Right lung (tissue), 10 donors: ENCODE measurements at places on chromosomes 6 and 20.

- no peak for DNase-seq
Observed at GRCh38 chr6:30463651-30464618, 25.4 kb upstream of the HLA-E start.

DNA sequence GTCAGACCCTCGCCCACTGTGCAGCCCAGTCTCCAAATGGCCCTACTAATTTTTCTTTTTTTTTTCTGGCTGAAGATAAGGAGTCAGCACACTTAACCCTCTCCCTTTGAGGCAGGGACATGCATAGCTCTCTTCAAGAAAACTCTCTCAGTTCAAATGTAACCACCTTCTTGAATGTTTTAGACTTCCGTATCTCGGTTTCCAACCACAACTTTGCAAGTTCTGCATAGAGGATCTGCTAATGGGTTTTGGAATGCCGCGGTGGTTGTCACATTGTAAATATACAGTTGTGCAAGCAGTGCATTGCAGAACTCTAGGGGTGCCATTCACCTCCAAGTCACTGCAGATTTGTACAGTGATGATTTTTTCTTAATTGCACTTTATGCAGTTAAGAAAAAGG is 59.4 kb upstream of the SLC35B3 start:
- no peak for DNase-seq

DNA sequence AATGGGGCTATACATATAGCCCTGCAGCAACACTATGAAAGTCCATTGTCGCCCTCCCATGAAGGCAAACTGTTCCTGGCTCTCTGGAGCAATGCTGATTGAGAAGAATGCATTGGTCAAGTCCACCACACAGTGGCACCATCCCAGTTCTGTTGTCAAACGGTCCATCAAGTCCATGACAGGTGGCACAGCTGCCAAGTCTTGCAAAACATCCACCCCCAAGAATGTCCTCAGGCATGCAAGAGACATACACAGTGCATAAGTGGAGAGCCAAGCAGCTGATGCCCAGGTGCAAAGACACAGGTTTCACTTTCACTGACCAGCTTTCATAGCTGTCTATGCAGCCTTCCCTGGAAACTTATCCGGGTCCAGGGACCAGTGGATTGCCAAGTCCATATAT is 17.5 kb downstream of the ZNF391 start:
- no peak for DNase-seq

DNA sequence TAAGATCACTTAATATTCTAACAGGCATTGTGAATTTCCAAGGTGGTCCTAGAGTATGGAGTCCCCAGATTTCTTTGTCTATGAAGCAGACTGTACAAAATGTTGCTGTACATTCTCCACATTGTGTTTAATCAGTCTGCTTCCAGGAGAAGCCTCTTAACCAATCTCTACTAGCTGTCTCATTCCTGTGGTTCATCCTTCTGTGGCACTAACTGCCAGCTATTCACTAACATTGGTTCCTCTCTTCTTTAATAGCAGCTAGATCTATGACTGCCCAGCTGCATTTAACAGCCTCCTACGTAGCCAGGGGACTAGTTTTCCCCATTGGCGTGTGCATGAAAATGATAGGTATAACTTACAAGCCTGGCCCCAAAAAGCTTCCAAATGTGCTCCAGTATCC is 395.4 kb downstream of the SAMD5 start:
- no peak for DNase-seq

GRCh38 chr6:42877695-42878094 is 1.7 kb upstream of the RPL7L1 start:
- DNase-seq = no peak

- no peak for DNase-seq
Observed at GRCh38 chr6:70599187-70599586, 32.5 kb downstream of the SDHAF4 start.

- DNase-seq = no peak
Observed at GRCh38 chr20:22711971-22712755, 127.8 kb upstream of the FOXA2 start.

DNA sequence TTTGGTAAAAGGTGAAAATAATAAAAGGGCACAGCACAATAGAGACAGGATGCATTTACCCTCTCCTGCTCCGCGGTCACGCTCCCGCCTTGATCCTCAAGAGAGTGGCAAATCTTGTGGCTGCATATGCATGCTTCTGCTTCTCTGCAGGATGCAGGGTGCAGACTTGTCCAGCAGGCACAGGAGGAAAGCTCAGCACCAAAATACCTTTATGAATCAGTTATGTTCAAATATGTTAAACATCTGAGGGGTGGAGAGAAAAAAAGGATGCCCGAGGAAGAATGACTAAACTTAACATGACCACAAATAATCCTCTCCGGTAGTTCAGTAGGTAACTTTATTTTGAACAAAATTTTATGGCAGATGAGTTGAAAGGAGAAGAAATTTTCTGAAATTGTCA is 366.1 kb upstream of the SOX4 start:
- DNase-seq = no peak

- no peak for DNase-seq
Observed at GRCh38 chr20:22836211-22836610, 198.9 kb upstream of the SSTR4 start.

DNA sequence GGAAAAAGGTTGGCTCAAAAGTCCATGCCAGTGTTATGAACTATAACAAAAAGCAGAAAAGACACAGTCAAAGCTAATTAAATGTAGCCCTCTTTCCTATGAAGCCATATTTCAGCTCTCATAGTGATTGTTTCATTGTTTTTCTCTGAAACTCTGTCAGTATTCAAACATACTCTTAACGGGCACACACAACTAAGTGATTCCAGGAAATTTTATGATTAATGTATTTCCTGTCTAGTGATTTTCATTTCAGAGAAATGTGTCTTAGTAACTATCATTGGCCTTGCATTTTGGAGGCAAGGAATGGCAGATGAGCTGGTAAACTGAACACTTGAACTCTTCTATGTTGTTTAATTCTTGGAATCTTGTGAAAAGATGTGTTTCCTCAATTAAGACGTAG is 68.0 kb downstream of the CLVS2 start:
- DNase-seq = no peak

GRCh38 chr6:37503309-37503965 is 3.7 kb upstream of the CCDC167 start:
- no peak for DNase-seq

GRCh38 chr6:35298625-35299140 is 1.1 kb downstream of the DEF6 start:
- DNase-seq = no peak

DNA sequence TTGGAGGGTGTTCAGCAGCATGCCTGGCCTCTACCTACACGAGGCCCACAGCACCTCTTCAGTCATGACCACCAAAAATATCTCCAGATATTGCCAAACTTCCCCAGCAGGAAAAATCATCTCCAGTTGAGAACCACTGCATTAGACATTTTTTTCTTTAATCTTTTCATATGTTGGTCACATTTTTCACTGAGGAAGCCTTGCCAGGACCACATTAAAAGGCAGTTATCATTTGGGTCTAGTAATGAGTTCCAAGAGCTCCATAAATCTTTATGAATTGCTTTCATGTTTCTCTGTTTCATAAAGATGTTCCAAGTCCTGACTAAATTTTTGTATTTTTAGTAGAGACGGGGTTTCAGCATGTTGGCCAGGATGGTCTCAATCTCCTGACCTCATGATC is 28.8 kb downstream of the MTRES1 start:
- peak; percentile 56 for DNase-seq

- DNase-seq = no peak
Observed at GRCh38 chr6:131285548-131285947, 150.3 kb downstream of the AKAP7 start.

DNA sequence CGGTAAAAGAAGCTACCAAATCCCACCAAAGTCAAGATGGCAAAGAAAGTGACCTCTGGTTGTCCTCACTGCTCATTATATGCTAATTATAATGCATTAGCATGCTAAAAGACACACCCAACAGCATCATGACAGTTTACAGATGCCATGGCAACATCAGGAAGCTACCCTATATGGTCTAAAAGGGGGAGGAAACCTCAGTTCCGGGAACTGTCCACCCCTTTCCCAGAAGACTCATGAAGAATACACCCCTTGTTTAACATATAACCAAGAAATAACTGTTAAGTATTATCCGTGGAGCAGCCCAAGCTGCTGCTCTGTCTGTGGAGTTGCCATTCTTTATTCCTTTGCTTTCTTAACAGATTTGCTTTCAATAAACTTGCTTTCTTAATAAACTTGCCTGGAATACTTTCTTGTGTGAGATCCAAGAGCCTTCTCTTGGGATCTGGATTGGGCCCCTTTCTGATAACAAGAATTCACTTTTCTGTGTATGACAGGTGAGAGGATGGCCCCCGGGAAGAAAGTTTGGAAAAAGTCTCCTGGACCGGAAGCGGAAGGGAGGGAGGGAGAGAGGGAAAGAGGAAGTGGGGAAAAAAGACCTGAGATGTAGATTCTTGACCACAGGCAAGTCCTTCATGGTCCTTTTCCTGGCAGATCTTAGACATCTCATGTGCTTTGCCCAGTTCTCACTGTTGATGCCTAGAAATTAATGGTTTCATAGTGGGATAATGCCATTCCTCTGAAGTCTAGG is 146.7 kb upstream of the ID4 start:
- DNase-seq = no peak

- no peak for DNase-seq
Observed at GRCh38 chr20:45087097-45087790, 13.7 kb downstream of the KCNS1 start.

- DNase-seq = no peak
Observed at GRCh38 chr20:47181056-47181862, 175.2 kb downstream of the ZMYND8 start.

DNA sequence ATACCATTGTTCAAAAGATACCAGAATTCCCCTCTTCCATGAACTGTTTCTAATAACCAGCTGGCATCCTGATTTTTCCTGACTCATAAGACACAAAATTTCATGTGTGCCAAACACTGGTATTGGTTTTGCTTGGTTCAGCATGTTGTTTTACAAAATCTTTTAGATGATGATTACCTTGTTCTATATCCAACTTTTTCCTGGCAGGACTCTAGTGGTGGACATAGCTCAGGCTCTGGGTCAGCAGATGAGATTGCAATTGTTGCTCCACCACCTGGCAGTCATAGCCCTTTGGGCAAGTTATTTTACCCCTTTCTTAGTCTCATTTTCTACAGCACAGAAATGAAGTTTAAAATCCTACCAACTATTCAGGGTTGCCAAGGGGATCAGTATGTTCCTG is 6.2 kb downstream of the TRIM38 start:
- no peak for DNase-seq

DNA sequence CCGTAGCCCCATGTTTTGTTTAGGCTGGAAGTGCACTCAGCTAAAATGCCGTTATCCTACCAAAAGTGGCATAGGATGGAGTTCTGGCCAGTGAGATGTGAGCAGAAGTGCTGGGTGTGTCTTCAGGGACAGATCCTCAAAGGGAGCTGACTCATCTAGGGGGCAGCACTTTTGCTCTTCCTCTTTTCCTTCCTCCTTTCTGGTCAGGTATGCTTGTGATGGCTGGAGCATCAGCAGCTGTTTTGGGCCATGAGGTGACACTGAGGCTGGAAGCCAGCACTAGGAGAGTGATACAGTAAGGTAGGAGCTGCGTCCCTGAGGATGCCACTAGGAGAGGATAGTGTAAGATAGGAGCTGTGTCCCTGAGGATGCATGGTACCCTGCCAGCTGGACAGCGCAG is 4.6 kb upstream of the OSBPL2 start:
- DNase-seq = no peak

- DNase-seq = no peak
Observed at GRCh38 chr20:23091721-23092383, 5.7 kb upstream of the CD93 start.

DNA sequence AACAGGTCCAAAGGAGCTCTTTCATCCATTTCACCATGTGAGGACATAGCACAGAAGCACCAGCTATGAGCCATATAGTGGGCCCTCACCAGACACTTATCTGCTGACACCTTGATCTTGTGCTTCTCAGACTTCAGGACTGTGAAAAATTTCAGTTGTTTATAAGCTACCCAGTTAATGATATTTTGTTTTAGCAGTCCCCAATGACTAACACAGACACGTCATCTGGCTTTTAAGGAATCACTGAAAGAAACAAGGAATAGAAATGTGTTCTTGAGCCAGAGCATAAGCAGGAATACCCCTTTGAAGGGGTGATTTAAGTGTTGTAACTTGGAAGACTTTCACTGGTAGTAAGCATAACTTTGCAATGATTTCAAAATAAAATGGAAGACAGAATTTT is 214.7 kb upstream of the PTCHD4 start:
- DNase-seq = no peak

DNA sequence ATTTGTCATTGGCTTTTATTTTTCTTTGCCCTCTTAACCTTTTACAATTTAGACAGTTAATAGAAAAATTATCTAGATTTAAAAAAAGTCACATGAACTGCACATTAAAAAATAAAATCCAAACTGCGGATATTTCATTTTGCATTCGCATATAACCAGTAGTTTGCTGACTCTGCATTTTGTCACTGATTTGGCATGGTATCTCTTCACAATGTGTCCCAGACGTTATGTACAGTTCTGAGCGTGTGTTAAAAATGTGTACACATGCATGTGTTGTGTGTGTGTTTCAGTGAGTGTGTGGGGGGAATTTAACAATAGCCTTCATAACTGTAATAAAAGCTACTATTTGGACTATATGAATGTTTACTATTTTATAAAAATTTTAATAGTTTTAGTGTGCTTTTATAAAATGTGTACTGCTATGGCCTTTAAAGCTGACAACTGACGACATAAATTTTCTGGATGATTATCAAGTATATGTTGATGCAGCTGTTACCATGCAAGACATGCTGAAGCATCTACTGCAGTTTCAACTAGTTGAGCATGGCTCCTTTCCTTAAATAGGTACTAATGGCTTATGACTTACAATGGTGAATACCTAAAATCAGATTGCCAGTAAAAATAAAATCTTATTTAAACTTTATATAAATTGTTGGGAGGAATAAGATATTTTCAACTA is 67.7 kb downstream of the HMGCLL1 start:
- no peak for DNase-seq

DNA sequence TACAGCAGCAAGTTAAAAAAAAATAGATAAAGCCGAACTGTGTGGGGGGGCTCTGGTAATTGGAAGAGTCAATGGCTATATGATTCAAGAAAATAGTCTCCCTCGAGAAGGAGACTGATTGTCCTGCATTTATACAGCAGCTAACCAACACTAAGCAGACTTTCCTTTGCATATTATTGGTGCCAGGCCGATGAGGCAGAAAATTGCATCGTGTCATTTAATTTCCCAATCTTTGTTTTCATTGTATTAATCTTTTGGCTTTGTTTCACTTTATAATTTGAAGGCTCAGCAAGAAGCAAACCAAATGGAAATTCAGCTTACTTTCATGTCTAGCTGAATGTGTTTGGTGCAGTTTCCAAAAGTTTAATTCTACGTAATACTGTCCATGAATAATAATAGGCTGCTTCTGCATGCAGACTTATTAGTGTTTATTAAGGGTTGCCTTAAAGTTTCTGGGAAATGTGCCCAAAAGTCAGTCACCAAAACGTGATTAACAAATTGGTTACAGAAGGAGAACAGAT is 258.5 kb downstream of the HACE1 start:
- peak; percentile 72 for DNase-seq

- DNase-seq = no peak
Observed at GRCh38 chr6:153526479-153526878, 395.4 kb upstream of the RGS17 start.
